Pulmonary artery endothelial cell (primary cell): ENCODE measurements at places on chromosomes 1 and 21. TPM values are rescaled to one million over a fixed set of nuclear protein-coding genes. Genes with fewer than 3 reads are reported as not detected.

Gene GNPAT
- total RNA-seq, result 48.9 and 64.3 TPM in 2 replicates

Gene RNU1-1
- under 0.01 TPM in 2 replicates for total RNA-seq

Gene BRINP3
- not detected in 2 replicates for total RNA-seq

Gene LCE3D
- not detected in 2 replicates for total RNA-seq

DNA sequence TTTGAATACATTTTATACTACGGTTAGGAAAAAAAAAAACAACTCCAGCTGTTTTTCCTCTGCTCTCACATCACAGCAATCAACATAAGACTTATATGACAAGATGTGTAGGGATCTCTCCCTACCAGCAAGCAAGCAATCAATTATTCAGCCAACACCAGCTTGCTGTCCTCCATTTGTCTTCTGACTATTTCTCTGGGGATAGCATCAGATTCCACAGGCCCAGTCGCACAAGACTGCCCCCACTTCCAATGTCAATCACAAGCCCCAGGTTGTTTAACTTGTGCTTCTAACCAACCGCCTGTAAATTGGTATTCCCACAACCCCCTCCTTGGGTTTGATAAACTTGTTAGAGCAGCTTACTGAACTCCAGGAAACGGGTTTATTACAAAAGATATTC lies 873.1 kb upstream of the TMPRSS15 start:
- DNase-seq, result no peak

DNA sequence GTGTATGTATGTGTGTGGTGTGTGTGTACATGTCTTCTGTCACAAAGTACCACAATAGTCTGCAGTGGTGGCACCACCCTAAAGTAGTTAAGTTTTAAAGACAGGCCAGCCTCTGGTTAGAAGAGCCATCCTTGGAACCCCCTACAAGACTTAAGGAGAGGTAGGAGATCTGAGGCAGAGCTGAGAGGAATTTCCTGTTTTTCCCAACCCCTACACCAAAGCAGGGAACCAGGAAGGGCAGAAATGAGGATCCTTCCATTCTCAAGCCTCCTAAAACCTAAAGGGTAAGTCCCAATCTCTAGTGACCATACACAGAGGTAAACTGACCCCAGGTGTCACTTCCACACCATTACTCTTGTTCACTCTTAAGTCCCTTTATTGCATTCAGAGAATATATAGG lies 11.1 kb downstream of the PEA15 start:
- no peak for DNase-seq

GRCh38 chr1:62082456-62083363 lies 111.9 kb upstream of the L1TD1 start:
- no peak for DNase-seq

DNA sequence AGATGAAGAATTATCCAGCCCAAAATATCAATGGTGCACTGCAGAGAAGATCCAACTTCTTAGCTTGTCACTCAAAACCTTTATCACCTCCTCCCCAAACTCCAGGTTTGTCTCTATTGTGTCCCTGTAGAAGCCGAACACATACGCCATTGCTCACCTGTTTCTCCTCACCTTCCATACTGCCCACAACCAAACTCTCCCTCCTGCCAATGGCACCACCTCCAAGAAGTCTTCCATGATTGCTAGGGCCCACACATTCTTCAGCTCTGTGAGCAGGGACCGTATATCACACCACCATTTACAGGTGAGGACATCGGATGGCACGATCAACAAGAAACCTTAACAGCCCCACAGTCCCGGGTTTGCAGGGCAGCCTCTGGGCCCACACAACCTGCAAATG lies 2.2 kb downstream of the LAPTM5 start:
- DNase-seq, result no peak

GRCh38 chr1:21046132-21046531 lies 130.6 kb downstream of the EIF4G3 start:
- DNase-seq, result no peak

DNA sequence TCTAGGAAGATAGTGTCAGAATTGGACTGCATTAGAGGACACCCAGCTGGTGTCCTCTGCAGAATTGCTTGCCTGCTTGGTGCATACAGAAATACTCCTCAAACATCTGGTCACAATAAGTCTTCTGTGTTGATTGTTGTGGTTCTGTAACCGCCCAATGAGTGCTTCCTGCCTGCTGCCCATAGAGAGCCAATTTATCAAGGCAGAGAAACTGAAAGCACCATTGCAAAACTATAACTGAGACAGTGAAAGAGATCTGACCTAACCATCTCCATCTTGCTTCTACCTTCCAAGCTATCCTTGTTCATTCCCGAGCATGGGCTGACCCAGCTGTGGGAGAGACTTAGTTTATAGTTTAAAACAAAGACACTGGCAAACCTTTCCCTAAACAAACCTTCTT lies 462.4 kb upstream of the RGS18 start:
- DNase-seq, result no peak

DNA sequence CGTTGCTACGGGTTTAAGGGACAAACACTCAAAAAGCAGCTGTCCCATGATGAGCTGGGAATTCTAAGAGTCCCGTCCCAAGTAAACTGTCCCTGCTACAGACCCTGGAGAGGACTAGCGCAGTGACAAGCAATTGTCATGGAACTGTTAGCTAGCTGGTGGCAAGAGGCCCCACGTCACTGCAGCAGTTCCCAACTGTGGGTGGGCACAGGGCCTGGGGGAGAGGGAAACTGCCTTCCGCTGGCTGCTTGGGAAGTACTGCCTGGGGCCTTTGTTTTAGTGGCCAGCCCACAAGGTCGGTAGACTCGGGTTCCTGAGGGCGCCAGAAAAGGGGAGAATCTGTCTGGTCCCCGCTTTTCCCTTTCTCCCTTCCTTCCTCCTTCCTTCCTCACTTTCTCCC lies 97.4 kb downstream of the LACTBL1 start:
- DNase-seq, result no peak

DNA sequence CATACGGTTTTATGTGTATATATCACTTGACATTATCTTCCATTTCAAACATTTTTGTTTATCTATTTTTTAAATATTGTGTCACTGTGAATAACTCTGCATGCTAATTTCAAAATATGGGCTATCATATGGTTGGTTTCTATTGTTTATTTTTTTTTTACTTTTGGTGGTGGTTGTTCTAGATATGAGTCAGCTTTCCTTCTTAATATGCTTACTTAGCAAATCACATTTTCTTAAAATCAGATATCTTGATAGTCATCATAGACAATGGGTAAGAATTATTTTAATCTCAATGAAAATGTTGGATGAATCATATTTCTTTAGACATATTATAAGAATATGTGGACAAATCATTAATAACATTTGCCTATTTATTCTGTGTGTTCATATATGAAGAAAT lies 881.5 kb downstream of the BRINP3 start:
- no peak for DNase-seq

DNA sequence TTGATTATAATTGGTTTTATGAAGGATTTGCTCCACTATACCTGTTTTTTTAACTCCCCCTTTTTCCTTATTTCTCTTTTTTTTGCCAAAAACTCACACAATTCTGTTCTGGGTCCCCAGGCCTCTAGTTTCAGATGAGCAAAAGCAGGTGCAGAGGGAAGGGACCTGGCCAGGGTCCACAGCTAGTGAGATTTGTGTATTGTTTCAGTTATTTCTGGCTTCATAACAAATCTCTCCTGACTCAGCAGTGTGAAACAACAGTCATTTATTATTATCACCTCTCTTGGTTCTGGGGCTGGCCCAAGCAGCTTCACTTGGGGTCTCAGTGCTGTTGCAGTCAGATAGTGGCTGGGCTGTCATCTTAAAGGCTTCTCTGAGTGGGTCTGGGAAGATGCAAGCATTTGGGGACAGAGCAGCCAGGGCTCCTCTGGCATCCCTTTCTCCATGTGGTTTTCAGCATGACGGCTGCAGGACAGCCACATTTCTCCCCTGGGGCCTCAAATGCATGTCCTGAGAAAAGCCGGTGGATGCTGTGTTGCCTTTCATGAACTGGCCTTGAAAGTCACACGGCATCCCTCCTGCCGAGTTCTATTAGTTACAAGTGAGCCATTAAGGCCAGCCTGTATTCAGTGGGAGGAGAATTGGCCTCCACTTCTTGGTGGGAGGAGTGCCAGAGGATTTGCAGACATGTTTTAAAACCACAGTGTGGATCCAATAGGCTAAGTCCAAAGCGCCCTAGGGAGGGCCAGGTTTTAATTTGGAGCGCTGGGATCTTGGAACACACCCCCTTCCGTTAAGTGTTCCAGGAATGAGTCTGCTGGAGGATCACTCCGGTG lies 137.1 kb downstream of the CAMTA1 start:
- DNase-seq, result no peak

DNA sequence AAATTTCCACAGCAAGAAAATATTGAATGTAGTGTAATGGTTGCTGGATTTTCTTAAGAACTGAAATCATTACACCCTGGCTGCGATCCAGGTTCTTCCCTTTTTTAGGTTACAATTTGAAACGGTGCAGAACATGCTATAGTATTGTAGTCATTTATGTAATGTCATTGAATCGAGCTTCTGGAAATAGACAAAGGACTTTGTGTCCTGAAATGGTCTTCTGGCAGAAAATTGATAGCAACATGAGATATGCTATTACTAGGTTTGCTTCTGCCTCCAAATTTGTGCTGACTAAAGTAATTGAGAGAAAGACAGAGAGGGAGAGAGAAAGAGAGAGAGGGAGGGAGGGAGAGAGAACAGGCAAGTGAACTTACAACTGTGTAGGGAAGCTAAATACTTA lies 146.2 kb upstream of the NFIA start:
- DNase-seq, result no peak

DNA sequence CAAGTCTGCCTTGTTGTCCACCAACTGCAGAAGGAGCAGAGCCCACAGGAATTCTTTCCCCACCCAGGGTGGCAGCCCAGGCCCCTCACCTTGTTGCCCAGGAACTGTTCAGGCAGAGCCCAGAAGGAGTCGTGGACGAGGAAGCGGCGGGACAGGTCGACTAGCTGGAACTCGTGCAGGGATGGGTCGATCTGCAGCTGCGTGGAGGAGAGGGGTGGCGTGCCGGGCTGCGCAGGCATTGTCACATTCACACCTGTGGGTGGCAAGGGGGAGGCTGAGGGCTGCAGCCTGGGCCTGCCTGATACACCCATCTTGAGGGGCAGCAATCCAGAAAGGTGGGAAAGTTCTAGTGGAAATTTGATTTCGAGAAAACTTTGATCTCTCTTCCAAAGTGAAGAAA lies 55.9 kb downstream of the HSPG2 start:
- DNase-seq, result no peak

DNA sequence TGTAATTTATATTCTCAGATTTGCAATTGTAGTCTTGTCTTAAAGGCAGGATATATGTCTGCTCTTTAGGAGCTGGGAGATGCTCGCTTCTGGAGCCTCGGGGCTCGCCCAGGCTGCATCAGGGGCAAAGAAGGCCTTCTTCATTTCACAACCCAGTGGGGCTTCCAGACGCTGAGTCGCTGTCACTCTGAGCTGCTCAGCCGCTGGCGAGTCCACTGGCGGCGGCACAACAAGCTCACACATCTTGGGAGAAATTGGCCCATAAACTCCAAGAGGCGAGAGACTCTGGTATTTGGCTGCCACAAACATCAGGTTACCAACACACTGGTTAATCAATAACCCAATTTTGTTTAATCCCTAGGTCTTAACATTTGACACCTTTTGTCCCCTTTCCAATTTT lies 216.6 kb downstream of the ATG4C start:
- DNase-seq, result no peak

DNA sequence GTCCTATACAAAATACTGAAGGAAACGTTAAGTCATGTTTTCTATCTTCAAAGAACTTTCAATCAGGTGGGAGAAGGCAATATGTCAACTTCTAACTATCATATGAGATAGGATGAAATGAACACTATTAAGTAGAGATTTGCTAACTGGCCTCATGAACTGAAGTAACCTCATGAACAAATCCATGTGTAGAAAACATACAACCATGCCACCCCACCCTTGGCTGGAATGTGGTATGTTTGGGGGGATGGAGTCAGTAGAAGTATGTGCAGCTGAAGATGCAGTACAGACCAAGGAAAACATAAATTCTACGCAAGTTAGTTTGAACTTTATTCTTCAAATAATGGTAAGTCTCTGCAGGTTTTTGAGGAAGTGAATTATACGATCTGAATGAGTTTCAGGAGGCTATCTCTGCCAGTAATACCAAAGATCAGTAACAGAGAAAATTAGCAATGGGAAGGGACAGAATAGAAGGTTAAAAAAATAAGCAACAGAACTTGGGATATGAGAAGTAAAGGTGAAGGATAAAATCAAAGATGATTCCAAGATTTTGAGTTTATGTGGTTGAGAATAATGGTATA lies 4.5 kb downstream of the TRMT1L start:
- DNase-seq, result no peak
